Activated CD8-positive, alpha-beta memory T cell treated with anti-CD3 and anti-CD28 coated beads, Interleukin-2, amount 10 ng/mL, durations not matched to agents 7 days and 5 days (primary cell): ENCODE measurements at places on chromosomes 1 and 21. TPM values are rescaled to one million over a fixed set of nuclear protein-coding genes. Genes with fewer than 3 reads are reported as not detected.

Gene CHODL
- total RNA-seq = 0.91 TPM

Gene AKR7A3
- total RNA-seq = 0.93 TPM

Gene RGL1
- total RNA-seq = 2.9 TPM

Gene GCSAML
- total RNA-seq = not detected

GRCh38 chr21:35217504-35218060 is 168.5 kb upstream of the RUNX1 start:
- H3K27me3 ChIP-seq = no peaks in the 10 kb centered on the region
- peaks cover 19% of the 10 kb centered on the region for H3K4me1 ChIP-seq
- DNase-seq = no peak
- H3K27ac ChIP-seq = no peak overlapping the region
- no peak overlapping the region for H3K4me3 ChIP-seq
- peaks cover 2% of the 10 kb centered on the region for H3K36me3 ChIP-seq

- H3K27me3 ChIP-seq = peaks cover 22% of the 10 kb centered on the region
- no peak for DNase-seq
- no peaks in the 10 kb centered on the region for H3K4me1 ChIP-seq
- no peak overlapping the region for H3K4me3 ChIP-seq
Observed at GRCh38 chr1:108327534-108328466, 83.9 kb upstream of the NBPF4 start.
